ENCODE measurements at places on chromosomes 12 and 14. TPM values are rescaled to one million over a fixed set of nuclear protein-coding genes. Genes with fewer than 3 reads are reported as not detected.

Gene KRT7
- 895 TPM for total RNA-seq

- DNase-seq: no peak
Observed at GRCh38 chr14:93100100-93100499, 15.6 kb downstream of the ITPK1 start.

- DNase-seq: no peak
Observed at GRCh38 chr12:1443421-1444141, 150.8 kb downstream of the FBXL14 start.

Gene CLEC4A
- total RNA-seq: not detected

Gene KCNJ8
- not detected for total RNA-seq

- DNase-seq: no peak
Observed at GRCh38 chr14:66827182-66827581, 319.2 kb downstream of the GPHN start.

DNA sequence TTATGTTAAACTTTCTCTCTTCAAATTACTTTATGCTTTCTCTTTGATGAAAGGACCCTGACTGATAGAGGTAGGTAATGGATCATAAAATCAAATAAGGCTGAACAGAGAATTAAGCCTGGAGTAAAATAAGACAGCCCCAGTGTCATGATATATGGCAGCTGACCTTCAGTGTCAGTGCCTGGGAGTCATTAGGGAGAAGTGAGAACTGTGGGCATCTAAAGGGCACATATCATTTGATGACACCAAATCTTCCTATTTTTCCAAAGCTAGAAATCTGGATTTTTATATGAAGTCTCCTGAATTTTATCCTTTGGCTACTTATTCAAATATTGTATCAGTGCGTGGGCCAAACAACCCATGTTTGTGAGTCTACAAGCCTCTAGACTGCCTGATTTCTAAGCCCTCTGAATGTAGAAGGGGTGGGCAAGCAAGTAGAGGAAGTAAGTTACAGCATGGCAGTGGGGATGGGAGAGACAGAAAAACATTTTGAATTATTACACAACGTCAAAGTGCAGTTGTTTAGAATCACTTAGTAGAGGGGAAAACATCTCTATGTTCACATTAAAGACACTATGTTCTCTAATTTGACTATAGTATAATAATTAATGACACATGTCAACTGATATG, 10.0 kb downstream of the SLC39A9 start:
- no peak for DNase-seq

- no peak for DNase-seq
Observed at GRCh38 chr12:110933326-110933974, 13.1 kb upstream of the MYL2 start.

Gene KCNC2
- total RNA-seq: not detected

Gene FOXM1
- total RNA-seq: 0.79 TPM

DNA sequence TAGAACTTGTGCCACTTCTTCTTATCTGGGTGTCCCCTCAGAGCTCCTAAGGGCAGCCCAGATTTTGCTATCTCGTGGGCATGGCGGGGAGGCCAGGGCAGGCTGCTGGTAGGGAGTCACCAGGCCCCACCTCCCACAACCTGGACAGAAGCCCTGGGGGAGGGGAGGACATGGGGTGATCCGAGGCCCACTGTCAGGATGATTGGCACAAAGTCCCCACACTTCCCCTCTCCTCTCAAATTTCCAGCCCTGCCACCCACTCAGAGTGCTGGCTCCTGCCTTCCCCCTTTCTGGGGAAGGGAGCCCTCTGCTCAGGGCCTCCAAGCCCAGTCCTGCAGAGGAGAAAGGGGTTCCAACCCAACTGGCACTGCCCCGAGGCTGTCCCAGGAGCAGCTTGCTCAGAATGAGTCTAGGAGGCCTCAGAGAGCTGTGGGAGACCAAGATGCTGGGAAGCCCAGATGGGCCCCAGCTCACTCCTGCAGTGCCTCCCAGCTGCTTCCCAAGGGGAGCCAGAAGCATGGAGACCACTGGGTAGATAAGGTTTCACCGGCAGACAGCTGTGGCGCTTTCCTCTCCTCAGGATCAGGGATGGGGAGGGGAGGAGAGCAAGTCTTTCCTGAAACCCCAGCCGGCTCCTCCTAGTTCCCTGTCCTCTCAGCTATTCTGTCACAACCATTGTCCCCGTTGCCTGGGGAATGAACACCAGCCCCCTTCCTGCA, 82.8 kb downstream of the B4GALNT3 start:
- DNase-seq: no peak

Gene TAS2R46
- total RNA-seq: 0.90 TPM

DNA sequence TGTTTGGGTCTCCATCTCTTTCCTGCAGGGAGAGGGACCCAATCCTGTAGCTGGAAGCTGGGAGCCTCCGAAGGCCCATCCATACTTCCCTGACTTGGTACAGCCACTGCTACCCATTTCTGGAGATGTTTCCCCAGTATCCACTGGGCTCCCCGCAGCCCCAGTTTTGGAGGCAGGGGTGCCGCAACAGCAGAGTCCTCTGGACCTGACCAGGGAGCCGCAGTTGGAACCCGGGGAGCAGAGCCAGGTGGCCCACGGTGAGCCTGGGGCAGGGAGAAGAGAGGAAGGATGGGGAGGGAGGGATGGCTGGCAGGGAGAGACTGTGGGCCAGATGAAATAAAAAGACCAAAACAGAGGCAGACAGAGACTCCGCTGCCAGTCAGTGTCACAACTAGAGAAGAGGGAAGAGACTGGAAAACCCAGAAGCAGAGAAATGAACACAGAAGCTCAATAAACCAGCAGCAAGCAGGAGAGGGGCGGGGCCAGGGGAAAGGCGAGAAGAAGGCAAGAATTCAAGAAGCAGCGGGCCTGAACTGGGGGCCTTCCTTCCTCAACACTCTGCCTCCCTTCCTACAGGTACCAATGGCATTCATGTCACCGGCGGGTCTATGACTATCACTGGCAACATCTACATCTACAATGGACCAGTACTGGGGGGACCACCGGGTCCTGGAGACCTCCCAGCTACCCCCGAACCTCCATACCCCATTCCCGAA, 6.3 kb downstream of the LTBR start:
- DNase-seq: no peak

- no peak for DNase-seq
Observed at GRCh38 chr14:89681086-89682018, 264.3 kb upstream of the FOXN3 start.

Gene CISTR
- total RNA-seq: not detected

DNA sequence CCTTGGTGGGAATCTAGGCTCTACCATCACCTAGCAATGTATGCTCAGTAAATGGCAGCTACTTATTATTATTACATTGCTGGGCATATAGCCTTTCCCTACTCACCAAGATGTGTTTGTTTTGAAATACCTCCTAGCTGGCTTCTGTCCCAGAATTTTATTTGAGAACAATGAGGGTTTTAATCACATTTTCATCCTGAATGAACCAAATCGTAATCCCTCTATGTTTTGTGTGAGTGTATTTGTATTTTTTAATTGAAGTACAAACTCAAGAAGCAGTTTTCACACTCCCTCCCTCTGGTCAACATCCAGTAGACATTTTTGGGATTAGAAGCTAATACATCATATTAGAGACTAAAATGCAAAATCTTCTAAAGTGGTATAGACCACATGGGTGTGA, 7.6 kb downstream of the SLC7A8 start:
- no peak for DNase-seq

- DNase-seq: no peak
Observed at GRCh38 chr12:43352001-43352400, 200.0 kb downstream of the ADAMTS20 start.

- DNase-seq: no peak
Observed at GRCh38 chr12:49643135-49643534, 19.8 kb downstream of the PRPF40B start.

- peak; percentile 94 for DNase-seq
Observed at GRCh38 chr14:23006544-23007419, 3.2 kb downstream of the C14orf93 start.

DNA sequence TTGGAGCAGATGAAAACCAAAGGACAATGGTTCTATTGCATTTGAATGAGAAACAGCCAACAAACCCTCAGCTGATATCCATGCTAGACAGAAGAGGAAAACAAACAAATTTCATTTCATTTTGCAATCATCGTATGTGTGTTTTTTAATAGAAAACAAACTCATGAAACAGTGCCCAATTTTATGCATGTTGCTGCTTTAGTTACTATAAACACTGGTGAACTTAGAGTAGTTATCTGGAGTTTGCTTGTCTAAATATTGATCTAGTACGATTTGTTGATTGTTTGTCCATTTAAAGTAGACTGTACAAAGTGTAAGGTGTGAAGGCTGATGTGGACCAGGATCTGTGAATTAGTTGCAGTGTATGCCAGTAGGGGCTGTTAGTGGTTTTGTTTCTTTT, 166.6 kb downstream of the KITLG start:
- DNase-seq: no peak

DNA sequence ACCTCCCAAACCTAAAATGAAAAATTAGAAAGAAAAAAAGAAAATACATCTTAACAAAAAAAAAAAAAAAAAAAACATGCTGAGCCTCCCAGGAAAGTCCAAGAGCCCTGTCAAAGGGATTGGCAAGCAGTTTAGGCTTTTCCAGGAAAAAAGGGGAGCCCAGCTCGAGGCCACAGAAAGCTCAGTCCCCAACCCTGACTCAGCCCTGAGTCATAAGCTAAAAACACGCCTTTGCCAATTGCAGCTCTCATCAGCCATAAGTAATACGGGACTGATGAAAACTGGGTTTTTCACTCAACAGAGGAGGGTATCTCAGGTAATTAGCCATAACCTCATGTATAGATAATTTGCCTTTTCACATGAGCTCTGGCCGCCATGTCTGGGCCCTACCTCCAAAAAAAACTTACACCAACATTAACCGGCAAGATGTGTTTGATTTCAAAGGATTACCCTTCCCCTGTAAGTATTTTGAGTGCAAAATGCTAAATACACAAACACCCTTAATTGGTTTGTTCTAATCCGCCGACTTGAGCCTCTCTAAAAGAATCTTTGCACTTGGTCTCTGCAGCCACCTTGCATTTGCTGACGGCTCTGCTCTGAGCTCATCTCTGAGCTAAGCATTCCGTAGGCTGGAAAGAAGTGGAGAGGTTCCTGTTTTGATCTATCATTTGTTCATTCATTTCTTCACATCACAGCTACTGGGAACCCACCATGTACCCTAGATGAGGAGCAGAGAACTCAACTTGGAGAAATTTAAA, 319.2 kb downstream of the BCL11B start:
- peak; percentile 83 for DNase-seq

- DNase-seq: no peak
Observed at GRCh38 chr12:4238577-4238976, 35.0 kb upstream of the CCND2 start.

GRCh38 chr12:88416786-88417185, 163.5 kb downstream of the KITLG start:
- DNase-seq: no peak

Gene CERS5
- total RNA-seq: 21.9 TPM

DNA sequence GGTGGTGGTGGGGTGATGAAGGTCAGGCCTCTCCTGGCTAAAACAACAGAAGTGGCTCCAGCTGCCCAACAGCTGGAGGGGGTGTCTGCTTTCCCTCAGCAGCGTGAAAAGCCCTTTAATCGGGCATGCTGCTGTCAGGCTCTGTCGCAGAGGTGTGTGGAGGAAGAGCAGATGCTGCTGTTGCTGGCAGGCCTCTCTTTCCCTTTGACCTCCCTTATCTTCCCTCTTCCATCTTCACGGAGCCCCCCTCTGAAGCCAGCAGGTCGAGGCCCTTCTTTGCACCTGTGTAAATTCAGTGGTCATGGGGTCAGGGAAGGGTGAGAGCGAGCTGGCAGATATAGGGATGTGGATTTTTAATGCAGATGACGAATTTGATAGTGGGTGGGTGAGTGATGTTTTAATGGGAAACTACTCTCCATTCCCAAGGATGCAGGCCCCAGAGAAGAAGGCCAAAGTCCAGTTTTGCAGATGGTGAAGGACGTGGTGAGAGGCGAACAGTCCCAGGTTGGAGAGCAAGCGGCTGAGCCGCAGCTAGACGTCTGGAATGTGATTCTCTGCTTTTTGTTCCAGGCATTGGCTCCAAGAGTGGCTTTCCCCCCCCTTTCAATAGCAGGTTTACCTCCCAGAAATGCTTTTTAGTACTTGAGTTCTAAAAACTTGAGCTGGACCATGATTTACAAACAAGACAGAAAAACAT, 64.0 kb downstream of the SMOC1 start:
- DNase-seq: no peak

DNA sequence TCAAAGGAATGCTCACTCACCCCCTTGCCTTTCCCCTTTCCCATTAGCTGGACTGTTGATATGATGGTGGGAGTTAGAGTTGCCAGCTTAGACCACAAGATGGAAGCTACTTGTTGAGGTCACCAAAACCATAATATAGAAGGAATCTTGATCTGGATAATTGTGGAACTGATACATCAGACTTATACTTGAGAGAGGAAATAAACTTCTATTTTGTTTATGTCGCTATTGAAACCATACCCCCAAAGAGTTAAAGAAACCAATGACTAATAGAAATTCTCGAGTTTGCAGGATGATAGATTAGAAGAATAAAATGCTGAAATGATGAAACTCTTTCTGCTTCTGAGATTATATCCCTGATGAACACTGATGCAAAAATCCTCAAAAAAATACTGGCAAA, 37.9 kb downstream of the TDG start:
- DNase-seq: no peak

GRCh38 chr12:131375261-131375971, 335.5 kb upstream of the SFSWAP start:
- DNase-seq: no peak

DNA sequence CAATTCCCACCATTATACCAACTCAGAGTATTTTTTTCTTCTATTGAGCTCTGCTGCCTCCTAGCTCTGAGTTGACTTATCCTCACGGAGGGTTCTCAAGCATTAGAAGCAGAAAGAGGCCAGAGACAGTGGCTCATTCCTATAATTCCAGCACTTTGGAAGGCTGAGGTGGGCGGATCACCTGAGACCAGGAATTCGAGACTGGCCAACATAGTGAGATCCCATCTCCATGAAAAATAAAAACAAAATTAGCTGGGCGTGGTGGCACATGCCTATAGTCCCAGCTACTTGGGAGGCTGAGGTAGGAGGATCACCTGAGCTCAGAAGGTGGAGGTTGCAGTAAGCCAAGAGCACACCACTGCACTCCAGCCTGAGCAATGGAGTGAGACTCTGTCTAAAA, 21.0 kb downstream of the HPD start:
- no peak for DNase-seq

DNA sequence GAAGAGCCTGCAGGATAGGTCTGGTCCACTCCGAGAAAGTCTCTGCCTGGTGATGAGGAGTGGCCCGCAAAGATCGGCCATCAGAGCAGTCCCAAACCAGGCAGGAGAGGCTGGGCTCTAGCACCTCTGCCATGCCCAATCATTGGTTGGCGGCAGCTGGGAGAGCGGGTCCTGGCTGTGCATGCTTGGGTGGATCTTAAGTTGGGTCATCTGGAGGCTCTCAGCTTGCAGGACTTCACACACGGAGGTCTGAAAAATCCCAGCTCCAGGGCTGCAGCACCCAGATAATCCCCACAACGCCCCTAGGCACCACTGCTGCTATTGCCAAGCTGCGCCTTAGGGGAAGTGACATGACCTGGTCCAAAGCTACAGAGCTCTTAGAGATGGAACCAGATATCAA, 766.7 kb upstream of the TBX3 start:
- DNase-seq: no peak

DNA sequence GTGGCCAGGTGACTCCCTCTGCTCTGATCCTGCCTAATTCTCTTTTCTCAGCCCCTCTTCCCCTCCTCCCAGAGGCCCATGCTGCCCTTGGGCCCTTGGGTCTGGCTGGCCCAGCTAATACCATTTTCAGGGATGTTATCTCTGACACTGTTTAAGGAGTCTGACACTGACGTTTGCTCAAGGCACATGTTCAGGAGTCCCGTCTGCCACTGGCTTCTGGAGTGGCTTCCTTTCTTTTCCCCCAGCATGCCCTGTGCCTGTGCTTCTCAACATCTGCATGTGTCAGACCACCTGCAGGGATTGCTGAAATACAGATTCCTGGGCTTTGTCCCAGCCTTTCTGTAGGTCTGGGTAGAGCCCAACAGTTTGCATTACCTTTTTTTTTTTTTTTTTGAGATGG, 128.9 kb downstream of the BCL11B start:
- DNase-seq: no peak

All from bronchial epithelial cell (primary cell).